Testis (tissue), 5 donors: ENCODE measurements at places on chromosomes 7 and 10. TPM values are rescaled to one million over a fixed set of nuclear protein-coding genes. Genes with fewer than 3 reads are reported as not detected.

The CALML3 gene
- 0.19 TPM for total RNA-seq

The CADPS2 gene
- total RNA-seq: 9.9 TPM

The CTAGE8 gene
- total RNA-seq: 4.4 TPM

The INHBA gene
- 5.7 TPM for total RNA-seq
